SK-N-SH (cell line): ENCODE measurements at places on chromosomes 1 and 21. TPM values are rescaled to one million over a fixed set of nuclear protein-coding genes. Genes with fewer than 3 reads are reported as not detected.

The PODN gene
- 2.0 and 2.9 TPM in 2 replicates for polyA plus RNA-seq

The SLC5A3 gene
- 3.0 and 3.2 TPM in 2 replicates for polyA plus RNA-seq

The XCL2 gene
- not detected in 2 replicates for polyA plus RNA-seq

The OR2L13 gene
- polyA plus RNA-seq, result 0.15 and 0.23 TPM in 2 replicates

GRCh38 chr1:180917306-180918065, 4.8 kb downstream of the KIAA1614 start:
- no peak for DNase-seq
- no peaks in the 10 kb centered on the region for H3K27me3 ChIP-seq
- no peaks in the 10 kb centered on the region; the same call in 1 of the 2 replicates for H3K36me3 ChIP-seq
- H3K4me1 ChIP-seq, result no peaks in the 10 kb centered on the region
- H3K27ac ChIP-seq, result no peak overlapping the region

- H3K27me3 ChIP-seq, result no peaks in the 10 kb centered on the region
- no peak overlapping the region for H3K27ac ChIP-seq
- H3K4me3 ChIP-seq, result no peak overlapping the region
- DNase-seq, result no peak
- H3K36me3 ChIP-seq, result no peaks in the 10 kb centered on the region
These were observed 51.2 kb downstream of the PIK3R3 start for GRCh38 chr1:46081206-46081605.

DNA sequence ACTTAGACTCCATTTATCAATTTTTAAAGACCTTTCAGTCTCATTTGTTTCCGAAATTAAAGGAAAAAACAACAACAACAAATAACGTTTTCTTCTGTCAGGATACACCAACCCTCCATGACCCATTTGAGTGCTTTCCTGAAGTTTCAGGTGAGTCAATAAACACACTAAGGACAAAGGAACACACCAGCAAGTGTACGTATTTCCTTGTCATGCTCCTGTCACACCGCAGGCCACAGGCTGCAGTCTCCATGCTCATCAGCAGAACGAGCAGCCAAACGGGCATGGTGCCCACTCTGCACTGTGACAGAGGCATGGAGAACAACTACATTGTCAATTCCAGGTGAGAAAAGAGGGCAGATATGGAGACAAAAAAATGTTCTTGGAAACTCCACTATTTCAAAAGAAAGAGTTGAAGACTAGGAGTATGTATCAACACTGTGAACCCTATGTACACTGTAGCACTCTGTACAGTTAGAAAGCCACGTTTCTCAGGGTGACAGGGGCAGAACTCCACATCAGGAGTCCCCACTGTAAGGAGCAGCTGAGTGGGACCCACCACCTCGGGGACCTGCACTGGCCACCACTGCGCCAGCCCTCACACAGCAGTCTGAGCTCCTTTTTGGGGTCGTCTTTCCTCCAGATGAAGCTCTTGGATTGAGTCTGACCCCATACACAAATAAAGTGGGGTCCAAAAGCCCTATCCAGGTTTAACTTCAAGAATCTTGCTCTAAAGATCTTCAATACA, 2.6 kb downstream of the PTTG1IP start:
- no peak for DNase-seq
- peaks cover 57% of the 10 kb centered on the region for H3K4me1 ChIP-seq
- H3K27ac ChIP-seq, result peak overlapping the region; percentile 12; the same call in 1 of the 2 replicates
- H3K27me3 ChIP-seq, result no peaks in the 10 kb centered on the region
- no peak overlapping the region for H3K4me3 ChIP-seq

- no peak for DNase-seq
- H3K36me3 ChIP-seq, result peaks cover 44% of the 10 kb centered on the region
- no peak overlapping the region for H3K27ac ChIP-seq
These were observed 62.6 kb downstream of the VPS26C start for GRCh38 chr21:37204580-37204979.

DNA sequence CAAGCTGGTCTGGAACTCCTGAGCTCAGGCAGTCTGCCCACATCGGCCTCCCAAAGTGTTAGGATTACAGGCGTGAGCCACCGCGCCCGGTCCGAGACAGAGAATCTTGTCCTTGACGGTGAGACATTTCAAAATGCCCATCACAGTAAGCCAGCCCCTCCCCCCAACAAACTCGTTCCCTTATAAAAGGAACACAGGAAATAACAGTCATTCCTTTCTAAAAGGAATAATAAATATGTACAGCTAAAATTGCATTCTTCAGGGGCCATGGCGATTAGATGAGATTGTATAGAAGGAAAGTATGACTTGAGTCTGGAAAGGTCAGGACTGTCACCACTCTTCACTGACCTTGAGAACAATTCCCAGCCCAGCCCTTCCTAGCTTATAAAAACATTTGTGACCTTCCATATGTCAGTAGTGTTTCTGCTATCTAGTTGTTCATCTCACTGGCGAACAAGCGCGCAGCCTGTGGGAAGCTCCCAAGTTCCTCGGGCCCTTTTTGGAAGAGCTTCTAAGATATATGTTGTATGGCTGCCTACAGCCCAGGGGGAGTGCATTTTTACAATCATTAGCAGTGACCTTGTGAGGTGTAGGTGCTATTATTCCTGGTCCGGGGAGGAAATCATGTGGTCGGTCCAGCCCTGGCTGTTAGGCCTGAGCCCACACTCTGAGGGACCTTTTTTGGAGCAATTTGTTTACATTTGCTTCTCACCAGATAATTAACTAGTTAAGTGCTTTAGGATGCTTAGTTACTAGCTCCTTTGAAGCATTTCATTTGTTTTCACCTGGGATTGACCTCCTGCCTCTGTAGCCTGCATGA, 8.7 kb downstream of the SZRD1 start:
- H3K36me3 ChIP-seq, result 0 out of 2 replicates have a peak, but pooled peaks cover 2% of the 10 kb centered on the region
- peaks cover 44% of the 10 kb centered on the region for H3K4me1 ChIP-seq
- H3K4me3 ChIP-seq, result no peak overlapping the region
- peak overlapping the region; percentile 70 for H3K27ac ChIP-seq

DNA sequence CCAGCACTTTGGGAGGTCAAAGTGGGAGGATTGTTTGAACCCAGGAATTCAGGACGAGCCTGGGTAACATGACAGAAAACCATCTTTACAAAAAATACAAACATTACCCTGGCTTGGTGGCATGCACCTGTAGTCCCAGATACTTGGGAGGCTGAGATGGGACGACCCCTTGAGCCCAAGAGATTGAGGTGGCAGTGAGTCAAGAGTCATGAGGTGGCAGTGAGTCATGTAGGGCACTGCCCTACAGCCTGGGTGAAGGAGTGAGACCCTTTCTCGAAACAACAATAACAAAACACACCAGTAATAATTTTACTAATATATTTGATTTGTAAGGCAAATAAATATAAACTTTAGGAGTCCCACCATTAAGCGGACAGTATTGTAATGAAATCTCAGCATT, 1906.2 kb downstream of the NCAM2 start:
- H3K27me3 ChIP-seq, result no peaks in the 10 kb centered on the region
- H3K36me3 ChIP-seq, result no peaks in the 10 kb centered on the region
